ENCODE measurements at places on chromosomes 2 and 18.

GRCh38 chr2:126515471-126515870 lies 140.5 kb upstream of the GYPC start:
- no peak for DNase-seq

DNA sequence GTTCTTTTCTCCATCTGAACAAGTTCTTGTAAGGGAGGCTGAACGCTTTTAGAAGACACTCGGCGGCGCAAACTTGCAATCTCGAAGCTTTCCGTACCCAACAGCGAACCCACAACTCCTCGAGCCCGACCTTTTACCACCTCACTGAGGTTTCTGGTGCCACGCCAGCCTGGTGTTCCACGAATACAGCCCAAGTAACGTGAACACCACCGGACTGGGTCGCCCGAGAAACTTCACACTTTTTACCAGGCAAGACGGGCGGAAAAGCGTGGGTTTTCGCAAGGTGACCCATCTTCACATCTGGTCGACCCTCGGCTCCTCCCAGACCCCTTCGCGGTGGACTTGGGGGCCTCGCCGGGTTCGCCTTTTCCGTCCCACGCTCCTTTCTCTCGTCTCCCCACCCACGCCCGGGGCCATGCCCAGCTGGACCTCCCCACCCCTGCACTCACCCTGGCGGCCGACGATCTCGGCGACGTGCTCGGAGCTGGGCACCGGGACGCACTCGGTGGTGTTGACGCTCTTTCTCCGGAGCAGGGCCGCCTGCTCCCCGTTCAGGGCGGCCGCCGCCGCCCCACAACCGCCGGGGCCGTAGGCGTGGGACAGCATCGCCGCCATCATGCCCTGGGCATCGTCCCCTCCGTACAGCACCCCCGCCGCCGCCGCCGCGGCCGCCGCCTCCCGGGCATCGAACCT lies 1.2 kb downstream of the MEX3C start:
- DNase-seq: peak; percentile 88

DNA sequence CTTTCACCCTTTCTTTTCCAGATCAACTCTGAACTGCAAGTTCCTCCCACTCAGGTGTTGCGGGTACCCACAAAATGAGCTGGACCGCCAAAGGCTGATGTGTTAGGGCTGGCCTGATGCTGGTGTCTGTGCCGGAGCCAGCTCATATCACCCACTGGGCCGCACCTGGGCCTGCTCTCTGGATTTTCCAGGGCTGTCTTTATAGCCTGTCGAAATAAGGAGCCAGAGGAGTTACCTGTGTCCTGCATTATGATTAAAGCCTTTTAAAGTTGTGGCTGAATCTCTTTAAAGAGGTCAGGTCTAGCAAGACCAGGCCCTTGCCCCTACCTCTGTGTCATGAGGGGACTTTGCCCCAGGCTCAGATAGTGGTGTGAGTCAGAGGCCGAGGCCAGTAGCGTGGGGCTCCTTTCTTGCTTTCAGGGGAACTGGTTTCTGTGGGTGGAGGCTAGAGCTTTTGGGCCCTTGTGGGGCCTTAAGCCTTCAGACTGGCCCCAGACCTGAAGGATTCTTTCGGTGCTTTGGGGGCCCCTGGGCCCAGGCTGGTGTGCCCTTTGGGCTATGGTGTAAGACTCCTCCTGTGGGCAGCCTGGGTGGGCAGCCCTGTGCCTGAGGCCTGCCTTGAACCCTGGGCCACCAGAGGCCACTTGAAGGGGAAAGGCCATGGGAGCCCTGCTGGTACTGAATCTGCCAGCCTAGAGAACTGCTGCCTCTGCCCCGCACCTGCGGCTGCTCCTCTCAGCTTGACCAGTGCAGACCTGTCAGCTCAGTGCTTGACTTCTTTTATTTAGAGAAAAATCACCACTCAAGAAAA lies 21.3 kb downstream of the OTOF start:
- no peak for DNase-seq

DNA sequence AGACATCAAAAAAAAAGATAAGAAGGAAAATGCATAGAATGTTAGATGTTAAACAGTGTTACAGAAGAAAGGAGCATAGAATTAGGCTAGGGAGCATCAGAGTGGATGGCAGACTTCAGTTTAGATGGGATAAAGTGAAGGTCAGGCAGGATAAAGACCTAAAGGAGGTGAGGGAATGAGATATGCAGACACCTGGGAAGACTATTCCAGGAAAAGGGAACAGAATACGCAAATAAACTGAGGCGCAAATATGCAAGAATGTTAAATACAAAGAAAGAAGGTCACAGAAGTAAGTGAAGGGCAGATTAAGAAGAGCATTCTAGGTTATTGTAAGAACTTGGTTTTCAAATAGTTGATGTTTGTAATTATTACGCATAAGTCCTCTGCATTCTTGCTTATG lies 116.3 kb upstream of the REG3A start:
- DNase-seq: no peak

Data from immature natural killer cell (primary cell).